CD4-positive, alpha-beta memory T cell (primary cell): ENCODE measurements at places on chromosomes 1 and 21.
A peak's percentile ranks its signal among the peaks of the same experiment; 100 is the strongest.

- DNase-seq, result no peak
Observed at GRCh38 chr1:119636491-119637089, 11.5 kb downstream of the ZNF697 start.

DNA sequence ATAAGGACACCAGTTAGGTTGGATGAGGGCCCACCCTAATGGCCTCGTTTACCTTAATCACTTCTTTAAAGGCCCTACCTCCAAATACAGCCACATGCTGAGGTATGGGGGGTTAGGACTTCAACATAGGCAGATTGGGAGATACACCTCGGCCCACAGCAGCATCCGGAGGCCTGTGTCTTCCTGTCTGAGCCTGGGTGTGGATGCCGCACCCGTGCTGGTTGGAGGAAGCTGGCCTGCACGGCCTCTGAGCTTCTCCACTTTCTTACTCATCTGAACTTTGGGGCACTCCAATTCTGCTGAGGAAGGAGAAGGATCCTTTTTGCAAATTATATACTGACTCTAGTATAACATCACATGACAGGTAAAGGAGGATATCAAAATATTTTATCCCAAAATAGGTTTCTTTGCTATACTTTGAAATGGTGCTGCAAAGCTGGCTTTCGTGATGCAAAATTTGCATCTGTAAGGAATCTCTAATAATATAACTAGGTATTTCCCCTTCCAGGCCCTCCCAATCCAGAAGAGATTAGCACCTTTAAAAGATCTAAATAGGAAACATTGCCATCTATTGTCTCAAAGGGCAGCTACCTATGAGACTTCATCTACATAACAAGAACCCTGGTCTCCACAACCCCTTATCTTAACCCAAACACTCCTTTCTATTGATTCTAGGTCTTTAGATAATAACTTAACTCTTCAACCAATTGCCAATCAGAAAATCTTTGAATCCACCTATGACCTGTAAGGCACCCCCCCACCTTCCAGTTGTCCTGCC lies 247.6 kb downstream of the KCNJ6 start:
- no peak for DNase-seq

GRCh38 chr1:239368436-239369109 lies 17.8 kb upstream of the CHRM3 start:
- no peak for DNase-seq

- DNase-seq, result no peak
Observed at GRCh38 chr1:184664661-184665060, 90.0 kb downstream of the EDEM3 start.

DNA sequence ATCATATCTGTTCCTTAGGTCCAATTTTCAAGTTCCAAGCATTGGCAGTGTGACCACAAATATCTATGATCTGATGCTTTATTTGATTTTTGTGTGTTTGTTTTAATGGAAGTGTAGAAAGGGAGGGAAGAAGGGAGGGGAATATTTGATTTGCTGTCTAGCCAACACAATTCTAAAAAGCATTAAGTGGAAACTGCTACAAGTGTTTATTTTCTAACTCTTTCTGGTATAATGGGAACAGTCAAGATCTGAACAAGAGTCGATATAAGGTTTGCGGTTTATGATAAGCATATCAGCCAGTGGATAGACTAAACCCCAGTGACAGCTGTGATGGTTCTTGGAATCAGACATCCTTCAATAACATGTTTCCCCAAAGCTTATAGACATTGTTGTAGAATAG lies 267.8 kb upstream of the SNX7 start:
- no peak for DNase-seq

GRCh38 chr1:77906019-77906545 lies 17.7 kb downstream of the NEXN start:
- DNase-seq, result no peak

GRCh38 chr1:109112056-109112651 lies 1.8 kb upstream of the ELAPOR1 start:
- peak; percentile 30 for DNase-seq

- peak; percentile 44 for DNase-seq
Observed at GRCh38 chr1:234842726-234843641, 233.0 kb upstream of the IRF2BP2 start.

- no peak for DNase-seq
Observed at GRCh38 chr1:145922266-145922665, 3.7 kb upstream of the PEX11B start.

- DNase-seq, result peak; percentile 48
Observed at GRCh38 chr21:31326522-31327242, 17.4 kb downstream of the TIAM1 start.

DNA sequence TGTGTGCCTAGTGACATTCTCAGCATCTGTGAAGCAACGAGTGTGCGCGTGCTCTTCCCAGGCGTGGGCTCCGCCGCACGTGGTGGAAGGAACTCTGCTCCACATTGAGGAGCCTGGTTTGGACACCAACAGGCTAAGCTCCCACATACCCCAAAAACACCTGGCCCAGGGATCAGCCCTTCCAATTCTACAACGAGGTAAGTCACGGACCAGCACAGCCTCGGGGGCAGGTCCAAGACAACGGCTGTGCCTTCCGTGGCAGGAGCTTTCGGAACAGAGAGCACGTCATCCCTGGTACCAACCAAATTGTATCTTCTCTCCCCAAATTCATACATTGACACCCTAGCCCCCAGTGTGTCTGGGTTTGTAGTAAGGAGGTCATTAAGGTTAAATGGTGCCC lies 27.2 kb upstream of the PDE9A start:
- DNase-seq, result no peak

GRCh38 chr1:33738536-33738935 lies 125.3 kb upstream of the HMGB4 start:
- DNase-seq, result no peak

- DNase-seq, result no peak
Observed at GRCh38 chr1:42264511-42265190, 70.4 kb downstream of the FOXJ3 start.

DNA sequence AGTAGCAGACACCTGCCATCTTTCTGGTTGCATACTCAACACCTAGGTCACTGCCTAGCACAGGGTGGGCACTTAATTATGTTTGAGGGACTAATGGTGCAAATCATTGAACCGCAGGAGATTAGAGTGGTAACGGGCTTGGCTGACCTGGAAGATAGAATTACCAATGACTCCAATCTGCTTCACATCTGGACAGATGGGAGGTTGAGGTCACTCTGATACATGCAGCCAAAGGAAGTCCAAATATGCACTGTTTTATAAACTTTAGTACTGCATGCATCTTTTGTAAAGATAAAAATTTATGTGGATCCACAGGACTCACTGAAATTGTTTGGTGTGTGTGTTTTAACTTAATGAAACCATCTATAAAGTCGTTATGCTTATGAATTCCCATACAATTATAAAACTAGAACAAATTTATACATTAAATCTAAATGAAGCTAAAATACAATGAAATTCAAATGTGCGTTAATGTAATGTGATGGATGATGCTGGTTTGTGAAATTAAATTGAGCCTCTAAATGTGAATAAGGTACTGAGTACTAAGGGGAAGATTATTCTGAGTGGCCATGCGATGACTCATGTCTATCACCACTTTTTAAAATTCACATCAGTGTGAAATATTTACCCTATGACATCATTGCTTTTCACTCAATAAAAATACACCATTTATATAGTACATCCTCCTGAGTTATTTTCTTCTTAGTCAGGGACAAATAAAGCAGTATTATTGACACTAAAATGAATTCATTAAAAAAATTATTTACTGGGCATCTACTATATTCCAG lies 224.7 kb upstream of the FAM78B start:
- DNase-seq, result no peak

GRCh38 chr1:44012941-44013609 lies 18.2 kb downstream of the SLC6A9 start:
- DNase-seq, result no peak

GRCh38 chr1:205448540-205449253 lies 7.1 kb downstream of the BLACAT1 start:
- DNase-seq, result no peak

DNA sequence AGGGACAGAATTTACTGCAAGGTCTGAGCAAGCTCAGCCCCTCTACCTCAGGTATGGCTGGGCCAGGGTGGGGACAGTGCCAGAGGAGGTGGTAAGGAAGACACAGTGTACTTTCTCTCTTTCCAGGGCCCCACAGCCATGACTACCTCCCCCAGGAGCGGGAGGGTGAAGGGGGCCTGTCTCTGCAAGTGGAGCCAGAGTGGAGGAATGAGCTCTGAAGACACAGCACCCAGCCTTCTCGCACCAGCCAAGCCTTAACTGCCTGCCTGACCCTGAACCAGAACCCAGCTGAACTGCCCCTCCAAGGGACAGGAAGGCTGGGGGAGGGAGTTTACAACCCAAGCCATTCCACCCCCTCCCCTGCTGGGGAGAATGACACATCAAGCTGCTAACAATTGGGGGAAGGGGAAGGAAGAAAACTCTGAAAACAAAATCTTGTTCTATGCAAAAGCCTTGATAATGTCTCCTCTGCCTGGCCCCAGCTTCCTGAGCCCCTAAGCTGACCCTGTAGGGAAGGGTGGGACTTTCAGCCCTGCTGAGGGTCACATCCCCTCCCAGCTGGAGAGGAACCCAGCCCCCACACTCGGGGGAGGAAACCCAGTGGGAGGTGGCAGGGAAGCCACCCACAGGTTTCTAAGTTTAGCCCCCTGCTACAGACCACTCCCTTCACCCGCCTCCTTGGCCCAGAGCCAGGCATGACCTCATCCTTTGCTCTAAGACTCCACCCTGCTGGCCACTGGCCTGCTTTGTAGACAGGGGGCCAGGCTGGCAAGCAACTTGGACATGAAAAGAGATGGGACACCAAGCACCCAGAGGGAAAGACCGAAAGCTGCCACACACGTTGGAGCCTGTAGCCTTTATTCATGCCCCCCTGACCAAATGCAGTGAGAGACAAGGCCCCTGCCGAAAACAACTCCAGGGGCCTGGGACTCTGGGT lies 6.4 kb downstream of the RHOC start:
- DNase-seq, result peak; percentile 48

GRCh38 chr1:14835725-14836124 lies 237.2 kb downstream of the KAZN start:
- DNase-seq, result no peak

- DNase-seq, result peak; percentile 61
Observed at GRCh38 chr1:43453442-43454269, at the start of gene HYI. Gene HYI (minus strand): TSS chr1:43453931. CDS start chr1:43453793, 138 bp downstream.
